Activated T-cell treated with anti-CD3 and anti-CD28 coated beads, Interleukin-2, amount 50 U/mL, for 72 hours (primary cell): ENCODE measurements at places on chromosomes 1 and 21.

GRCh38 chr1:236654957-236655356, 31.3 kb upstream of the ACTN2 start:
- DNase-seq, result no peak

DNA sequence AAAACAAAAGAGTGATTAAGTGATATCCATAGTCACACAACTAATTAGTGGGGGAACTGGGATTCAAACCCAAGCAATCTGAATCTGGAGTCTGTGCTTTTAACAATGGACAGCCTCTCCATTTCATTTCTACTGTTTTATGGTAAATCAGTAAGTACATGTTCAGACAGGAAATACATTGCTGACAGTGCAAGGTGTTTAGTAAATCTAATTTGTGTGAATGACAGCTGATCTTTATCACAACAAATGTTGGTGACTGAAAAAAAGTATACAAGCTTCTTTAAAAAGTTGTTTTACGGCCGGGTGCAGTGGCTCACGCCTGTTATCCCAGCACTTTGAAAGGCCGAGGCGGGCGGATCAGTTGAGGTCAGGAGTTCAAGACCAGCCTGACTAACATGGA, 20.6 kb downstream of the DONSON start:
- DNase-seq, result no peak

DNA sequence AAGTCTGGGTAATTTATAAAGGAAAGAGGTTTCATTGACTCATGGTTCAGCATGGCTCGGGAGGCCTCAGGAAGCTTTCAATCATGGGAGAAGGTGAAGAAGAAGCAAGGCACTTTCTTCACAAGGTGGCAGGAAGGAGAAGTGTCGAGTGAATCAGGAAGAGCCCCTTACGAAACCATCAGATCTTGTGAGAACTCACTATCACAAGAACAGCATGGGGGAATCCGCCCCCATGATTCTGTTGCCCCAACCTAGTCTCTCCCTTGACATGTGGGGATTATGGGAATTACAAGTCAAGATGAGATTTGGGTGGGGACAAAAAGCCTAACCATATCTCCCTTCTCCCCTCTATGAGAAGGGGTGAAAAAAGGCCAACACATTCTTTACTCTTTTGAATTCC, 11.2 kb upstream of the IVNS1ABP start:
- no peak for DNase-seq

DNA sequence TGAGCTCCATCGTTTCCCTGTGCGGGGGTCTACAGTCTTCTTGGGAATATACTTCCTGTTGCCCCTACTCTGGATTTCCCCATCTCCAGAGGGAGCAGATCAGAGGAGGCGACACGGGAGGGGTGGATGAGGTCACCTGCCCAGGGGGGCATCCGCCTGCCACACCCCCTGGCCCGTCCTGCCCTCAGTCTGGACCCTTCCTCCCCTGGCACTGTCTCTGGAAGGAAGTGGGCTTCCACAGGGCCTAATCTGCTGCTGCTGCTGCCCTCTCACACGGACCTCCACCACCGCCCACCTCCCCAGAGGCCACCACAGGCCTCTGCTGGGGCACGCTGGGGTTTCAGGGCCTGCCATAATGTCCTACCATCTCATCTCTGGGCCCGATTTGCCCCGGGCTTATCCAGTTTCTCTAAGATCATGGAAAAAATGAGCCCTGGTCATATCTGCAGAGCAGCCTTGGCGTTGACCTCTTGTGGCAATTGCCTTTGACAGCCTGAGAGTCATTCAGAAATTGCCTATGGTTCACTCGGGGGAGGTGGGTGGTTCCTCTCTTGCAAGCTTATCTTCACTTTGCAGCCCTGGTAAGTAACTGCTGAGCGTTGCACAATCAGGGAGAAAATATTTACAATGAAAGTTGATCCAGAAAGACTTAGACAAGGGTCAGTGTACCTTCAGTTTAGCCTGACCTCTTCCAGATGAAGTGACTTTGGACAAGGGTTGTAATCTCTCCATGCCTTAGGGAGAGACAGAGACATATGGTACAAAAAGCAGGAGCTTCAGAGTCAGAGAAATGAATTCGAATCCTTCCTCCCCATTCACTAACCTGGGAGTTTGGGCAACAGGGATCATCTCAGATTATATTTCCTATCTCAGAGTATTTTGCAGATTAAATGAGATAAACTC, 252.4 kb downstream of the TOMM20 start:
- peak; percentile 60 for DNase-seq

- no peak for DNase-seq
Measured at GRCh38 chr1:6235296-6235677, 477 bp downstream of the ICMT start.

GRCh38 chr1:100774370-100774769, 54.8 kb downstream of the VCAM1 start:
- no peak for DNase-seq

DNA sequence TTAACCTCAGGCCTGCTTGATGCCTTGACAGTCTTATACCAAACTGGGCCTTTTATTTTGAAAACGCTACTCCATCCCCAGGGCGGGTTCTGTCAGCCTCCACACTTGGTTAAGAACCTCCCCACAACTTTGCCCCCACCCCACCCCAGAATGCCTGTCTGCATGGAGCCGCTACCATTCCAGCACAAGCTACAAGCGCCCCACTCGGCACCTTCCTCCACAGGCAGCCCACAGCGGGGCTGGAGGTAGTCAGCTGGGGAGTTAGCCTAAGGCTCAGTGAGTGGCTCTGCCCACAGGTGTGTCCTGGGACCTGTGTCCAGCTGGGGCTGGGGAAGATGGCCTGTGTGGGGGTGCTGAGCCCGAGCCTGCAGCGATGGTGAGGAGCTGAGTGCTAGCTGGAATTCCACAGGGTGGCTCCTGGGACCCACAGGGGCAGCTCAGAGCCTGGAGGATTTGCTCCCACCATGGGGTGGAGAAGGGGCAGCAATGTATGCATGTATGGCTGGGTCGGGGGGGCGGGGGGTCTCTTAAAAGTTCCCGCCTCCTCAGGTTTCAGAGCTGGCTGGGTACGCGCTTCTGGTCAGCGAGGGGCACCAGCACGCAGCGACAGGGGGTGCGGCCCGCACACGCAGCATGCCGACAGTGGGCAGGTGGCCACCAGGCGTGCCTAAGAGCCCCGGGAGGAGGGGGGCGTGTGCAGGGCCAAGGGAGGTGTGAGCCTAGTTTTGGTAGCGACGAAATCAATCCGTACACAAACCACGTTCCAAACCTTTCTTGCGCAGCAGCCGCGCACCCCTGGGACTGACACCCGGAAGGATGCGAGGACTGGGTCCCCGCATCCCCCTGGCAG, 917 bp downstream of the ETNK2 start:
- no peak for DNase-seq

GRCh38 chr1:6775261-6776043, 9.8 kb upstream of the CAMTA1 start:
- no peak for DNase-seq

GRCh38 chr1:210257698-210258529, 25.3 kb downstream of the SERTAD4 start:
- DNase-seq, result no peak

DNA sequence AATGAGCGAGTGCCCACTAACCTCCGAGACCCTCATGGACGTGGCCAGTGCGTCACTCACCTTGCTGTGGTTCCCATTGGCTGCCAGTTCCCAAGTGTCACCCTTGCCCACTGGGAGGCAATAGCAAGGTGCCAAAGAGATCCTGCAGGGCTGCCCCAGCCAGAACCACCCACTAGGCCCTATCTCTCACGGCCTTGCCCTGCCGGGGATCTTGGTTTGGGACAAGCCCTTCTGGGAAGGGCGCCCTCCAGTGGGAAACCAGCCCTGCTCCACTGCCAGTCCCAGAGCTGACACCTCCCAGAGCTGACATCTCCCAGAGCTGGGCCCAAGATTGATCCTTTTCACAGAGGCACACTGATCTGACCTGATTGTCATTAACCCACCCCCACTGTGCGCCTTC, 2.1 kb upstream of the SELENON start:
- DNase-seq, result peak; percentile 53

- DNase-seq, result peak; percentile 3
Measured at GRCh38 chr1:113046569-113046968, 26.4 kb upstream of the LRIG2 start.

DNA sequence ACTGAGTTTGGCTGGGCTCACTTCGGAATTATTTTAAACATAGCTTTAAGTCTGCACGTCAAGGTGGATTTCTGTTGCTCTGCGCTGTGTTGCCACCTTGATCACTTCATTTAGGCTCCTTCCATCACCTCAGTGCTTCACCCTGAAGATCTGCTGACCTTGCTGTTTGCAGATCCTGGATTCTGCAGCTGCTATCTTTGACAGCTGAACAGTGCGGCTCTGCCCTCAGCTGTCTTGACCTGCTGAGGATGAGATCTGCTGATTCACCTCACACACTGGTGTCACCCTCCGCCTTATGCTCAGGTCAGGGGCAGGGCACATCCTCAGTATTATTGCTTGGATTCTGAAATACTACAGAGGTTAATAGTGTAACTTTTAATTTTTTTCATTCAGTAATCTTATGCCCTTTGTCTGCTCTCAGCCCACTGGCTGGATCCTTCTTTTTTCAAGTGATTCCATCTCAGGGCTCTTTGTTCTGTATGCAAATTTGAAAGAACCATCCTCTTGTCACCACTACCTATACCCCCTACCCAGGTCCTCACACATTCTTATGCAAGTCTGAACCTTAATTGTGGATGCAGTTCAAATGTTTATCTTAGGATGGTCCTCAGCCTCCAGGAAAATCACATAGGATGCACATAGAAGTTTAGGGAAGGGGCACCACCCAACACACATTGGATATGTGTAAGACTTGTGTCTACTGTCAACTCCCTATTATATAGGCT, 364.0 kb downstream of the OLFM3 start:
- no peak for DNase-seq

DNA sequence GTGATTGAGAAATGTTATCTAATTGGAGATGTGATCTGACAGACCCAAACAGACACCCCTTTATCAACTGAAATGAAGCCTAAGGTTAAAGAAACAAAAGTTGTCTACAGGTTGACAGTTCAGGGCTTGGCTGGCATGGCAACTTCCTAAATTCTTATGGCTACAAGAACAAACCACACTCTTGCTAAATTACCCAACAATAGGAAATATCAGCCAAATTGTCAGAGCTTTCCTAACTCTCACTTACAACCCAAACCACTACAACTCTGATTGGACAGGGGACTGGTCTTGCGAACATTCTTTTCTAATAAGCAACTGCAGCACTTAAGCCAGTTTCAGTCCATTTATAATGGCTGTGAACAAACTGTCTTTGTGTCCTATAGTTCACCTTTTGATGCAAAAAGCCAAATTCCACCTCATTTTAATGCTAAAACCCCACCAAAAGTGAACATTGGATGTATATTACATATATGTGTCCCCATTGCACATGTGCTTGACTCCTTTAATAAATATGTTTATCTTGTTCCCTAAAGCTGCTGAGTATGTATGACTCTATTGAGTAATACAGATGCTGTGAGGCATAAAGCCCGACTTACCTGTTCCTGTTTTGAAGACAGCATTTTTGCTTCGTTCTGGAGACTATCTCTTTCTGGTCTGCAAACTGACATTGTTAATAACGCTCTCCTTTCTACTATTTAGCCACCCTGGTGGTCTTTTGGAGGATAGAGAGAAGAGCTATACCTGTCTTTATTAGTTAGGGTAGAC, 101.3 kb upstream of the HMCN1 start:
- no peak for DNase-seq

GRCh38 chr1:97307151-97307550, 585.6 kb downstream of the PTBP2 start:
- no peak for DNase-seq

GRCh38 chr1:230283678-230284077, 142.5 kb downstream of the PGBD5 start:
- no peak for DNase-seq

- DNase-seq, result no peak
Measured at GRCh38 chr1:38923607-38924006, 18.0 kb downstream of the RHBDL2 start.

GRCh38 chr1:93880731-93881130, 1.7 kb upstream of the DNTTIP2 start:
- no peak for DNase-seq

GRCh38 chr1:219988387-219988786, 57.9 kb downstream of the EPRS1 start:
- DNase-seq, result no peak

DNA sequence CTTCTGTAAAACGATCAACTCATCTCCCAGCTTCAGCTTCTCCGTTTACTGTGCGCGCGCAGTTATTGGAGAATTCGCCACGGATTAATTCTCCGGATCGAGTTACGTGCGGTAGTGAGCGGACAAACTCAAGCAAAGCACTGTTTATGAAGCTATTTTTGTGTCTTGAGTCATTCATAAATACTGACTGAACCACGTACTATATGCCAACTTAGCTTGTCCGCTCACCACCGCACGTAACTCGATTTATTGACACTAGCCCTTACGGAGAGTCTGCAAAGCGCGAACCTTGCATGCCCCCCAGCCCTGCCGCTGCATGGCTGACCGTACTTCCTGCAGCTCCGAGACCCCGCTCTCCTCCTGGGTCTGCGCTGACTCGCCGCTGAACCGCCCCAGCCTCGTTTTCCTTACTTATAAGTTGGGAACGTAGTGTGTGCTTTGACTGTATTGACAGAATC, 773 bp downstream of the CHD1L start:
- DNase-seq, result peak; percentile 44

GRCh38 chr1:182198006-182198605, 136.6 kb upstream of the ZNF648 start:
- no peak for DNase-seq

- DNase-seq, result no peak
Measured at GRCh38 chr1:205994346-205994745, 8.8 kb downstream of the RAB7B start.

- peak; percentile 49 for DNase-seq
Measured at GRCh38 chr1:224747578-224747977, 131.5 kb downstream of the CNIH3 start.

DNA sequence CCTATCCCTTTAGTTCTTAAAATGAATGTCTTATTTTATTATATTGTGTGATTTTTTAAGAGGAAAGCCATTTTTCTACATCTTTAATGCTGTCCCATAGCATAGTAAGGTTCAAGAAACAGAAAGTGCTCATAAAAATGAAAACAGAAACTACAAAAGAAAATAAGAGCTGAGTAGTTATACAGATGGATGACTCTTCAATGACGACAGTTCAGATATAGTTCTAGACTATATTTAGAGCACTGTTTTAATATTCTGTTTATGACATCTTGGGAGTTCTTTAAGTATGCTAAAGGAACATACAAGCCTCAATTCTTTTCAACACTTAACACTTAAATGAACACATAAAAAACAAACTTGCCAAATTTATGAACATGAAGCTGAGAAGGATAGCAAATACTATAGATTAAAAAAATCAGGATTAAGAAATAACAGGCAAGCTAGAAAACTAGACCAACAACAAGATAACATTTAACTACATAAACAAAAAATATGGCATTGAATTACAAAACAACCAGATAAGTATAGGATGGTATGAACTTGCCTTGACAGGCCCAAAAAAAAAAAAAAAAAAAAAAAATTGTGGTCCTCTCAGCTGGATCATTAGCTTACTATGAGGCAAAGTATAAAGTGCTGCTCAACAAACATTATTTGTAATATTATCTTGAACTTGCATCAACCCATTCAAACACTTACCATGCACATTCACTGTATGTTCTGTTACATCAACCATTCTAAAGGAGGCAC, 87.9 kb downstream of the ZZZ3 start:
- DNase-seq, result no peak
